CD4-positive, alpha-beta T cell treated with Interferon gamma for 1 hour (primary cell): ENCODE measurements at places on chromosomes 3 and 15.

DNA sequence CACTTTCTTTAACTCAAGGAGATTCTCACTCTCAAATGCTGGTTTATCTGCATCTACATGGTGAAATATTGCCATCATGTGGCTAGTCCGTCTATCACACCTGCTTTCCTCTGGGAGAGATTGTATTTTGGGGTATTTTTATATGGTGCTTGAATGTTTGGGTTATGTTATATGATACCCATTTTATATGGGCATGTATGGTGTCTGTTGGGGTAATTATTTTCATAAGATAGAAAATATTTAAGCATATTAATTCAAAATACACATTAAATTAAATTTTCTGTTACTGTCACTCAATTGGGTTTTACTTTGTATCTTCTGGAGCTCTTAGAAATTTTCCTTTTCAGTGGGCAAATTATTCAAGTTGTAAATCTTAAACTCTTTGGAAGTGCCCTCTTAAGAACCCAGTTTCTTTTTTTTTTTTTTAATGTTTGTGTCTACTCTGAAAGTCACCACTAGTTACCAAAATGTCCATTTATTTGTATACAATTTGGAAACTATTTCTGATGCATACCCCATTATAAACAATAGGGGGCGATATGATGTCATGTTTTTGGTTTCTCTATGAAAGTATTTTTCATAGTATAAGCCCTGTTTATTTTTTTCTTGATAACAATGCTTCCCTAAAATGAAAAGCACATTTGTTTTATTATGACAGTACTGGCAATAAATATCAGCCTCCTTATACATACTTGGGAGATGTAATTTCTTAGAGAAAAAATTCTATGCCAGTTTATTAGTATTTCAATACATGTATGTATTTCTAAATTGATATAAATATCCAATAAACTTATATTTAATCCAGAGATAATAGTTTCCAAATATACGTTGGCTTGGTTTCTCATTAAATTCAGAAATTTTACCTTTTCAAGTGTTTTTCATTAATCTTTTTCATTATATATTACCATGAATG is 36.1 kb upstream of the PLSCR5 start:
- no peak for DNase-seq

DNA sequence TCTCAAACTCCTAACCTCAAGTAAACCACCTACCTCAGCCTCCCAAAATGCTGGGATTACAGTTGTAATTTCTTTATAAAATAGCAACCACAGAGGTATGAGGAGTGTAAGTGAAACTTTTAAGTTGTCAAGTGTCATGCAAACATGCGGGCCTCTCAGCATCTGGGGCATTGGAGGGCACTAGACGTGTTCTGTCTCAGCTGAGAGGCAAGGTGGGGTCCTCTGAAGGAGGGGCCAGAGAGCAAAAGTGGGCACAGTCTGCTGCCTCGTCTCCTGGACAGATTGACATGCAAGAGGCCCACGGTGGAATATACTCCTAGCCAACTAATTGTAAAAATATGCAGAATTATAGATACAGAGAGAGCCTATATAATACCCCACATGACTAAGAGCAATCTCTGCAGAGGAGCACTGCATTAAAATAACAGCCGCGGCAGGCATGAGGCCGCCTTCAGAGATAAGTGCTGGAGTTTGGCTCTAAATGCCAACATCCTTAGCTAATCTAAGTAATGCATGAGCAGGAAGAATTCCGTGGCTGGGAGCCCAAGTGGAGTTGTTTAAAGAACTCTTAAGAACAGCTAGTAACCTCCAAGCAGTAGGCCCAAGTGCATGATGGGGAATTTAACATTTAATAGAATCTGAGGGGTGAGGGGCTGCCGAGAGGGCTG is 87.8 kb upstream of the RNU6-1 start:
- DNase-seq: no peak

GRCh38 chr3:78632925-78633553 is 1134.8 kb downstream of the ROBO1 start:
- no peak for DNase-seq

DNA sequence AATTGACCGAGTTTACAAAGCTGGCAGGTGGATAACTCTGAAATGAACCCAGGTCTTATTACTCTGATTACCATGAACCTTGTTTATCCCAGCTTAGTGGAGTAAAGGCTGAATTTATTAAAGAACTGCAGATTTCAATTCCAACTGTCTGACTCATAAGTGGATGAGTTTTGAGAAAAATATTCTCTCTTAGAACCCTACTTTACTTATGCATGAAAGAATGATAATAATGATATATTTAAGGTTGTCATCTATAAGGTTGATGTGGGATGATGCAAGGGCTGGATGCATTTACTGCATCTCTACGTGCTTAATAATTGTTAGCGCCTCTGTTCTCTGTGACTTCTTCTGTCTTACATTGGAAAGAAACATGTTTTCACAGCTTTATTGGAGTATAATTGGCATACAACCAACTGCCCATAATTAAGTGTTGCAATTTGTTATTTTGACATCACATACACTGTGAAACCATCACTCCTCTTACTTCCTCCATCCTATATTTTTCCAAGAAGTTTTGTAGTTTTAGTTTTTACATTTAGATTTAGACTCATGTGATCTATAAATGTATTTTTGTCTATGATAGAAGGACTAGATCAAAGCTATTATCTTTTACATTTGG is 771.2 kb upstream of the ARRDC4 start:
- DNase-seq: no peak

GRCh38 chr3:96863129-96863740 is 48.8 kb downstream of the EPHA6 start:
- no peak for DNase-seq

- no peak for DNase-seq
Measured at GRCh38 chr15:71278989-71279756, 163.9 kb downstream of the THSD4 start.

DNA sequence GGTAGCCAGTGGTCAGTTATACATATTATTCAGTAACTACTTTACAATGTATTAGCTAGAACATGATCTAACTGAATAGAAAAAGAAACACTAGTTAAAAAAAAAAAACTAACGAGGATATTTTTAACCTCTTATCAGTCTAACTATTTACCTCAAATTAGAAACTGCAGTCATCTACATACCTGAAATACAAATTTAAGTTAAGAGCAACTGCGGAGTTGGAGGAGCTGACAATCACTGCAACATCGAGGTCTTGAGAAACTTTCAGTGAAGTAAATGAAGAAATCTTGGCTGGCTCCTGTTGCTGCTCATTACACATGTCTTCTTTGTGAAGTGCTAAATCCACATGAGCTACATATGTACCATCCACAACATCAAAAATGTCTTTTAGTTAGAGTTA is 6.5 kb downstream of the SPG11 start:
- no peak for DNase-seq

DNA sequence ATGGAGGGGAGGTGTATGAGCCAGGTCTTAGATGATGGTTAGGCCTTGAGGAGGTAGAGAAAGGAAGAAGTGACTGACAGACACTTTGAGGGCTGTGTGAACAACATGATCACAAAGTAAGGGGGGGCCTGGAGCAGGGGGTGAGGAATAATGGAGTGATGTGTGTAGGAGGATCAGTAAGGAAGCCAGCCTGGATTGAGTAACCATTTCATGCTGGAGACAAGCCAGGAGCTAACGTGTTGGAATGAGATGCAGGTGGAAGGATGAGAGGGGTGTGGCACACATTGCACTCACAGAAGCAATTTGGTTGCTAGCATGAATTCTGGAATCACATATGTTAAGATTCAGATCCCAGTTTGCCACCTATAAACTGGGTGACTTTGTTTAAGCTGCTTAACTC is 65.5 kb downstream of the BBX start:
- no peak for DNase-seq
